Stimulated activated naive CD4-positive, alpha-beta T cell (primary cell): ENCODE measurements at places on chromosomes 2 and 18.

DNA sequence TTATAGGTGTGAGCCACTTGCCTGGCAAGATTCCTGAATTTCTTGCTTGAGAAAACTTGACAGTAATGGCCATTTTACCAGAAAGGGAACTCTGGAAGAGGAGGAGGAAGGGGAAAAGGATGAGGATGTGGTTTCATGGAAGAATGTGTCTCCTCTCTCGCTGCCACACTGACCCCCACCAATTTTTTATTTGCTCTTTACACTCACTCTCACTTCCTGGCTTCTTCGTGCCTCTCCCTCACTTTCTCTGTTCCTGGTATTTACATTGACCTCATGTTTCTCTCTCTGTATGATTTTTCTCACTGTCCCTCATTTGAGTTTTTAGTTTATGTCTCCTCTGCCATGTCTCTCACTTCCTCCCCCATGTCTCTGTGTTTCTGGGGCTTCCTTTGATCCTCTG lies 134.5 kb upstream of the CAB39 start:
- DNase-seq, result no peak

- DNase-seq, result no peak
These were observed 1.7 kb upstream of the PER2 start for GRCh38 chr2:238290091-238290509.

DNA sequence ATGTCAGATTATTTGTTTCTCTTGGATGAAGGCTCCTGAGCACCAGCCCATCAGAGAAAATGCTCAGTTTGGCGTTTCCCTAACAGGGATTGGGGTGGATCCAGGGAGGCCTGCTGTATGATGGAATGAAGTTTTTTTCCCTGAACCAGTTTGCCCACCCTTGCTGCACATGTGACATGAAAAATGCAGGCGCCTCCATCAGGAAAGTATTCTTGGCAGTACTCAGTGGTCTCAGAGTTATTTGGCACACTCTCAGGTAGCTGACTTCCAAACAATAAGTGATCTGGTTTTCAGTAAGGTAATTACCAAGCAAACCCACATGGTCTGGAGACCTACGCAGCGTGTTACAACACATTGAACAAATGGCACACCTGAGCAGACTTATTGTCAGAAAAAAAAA lies 254.9 kb downstream of the PAX3 start:
- no peak for DNase-seq

GRCh38 chr2:221674446-221674845 lies 102.3 kb upstream of the EPHA4 start:
- DNase-seq, result no peak

GRCh38 chr2:121721926-121722325 lies 14.7 kb downstream of the NIFK start:
- DNase-seq, result no peak

DNA sequence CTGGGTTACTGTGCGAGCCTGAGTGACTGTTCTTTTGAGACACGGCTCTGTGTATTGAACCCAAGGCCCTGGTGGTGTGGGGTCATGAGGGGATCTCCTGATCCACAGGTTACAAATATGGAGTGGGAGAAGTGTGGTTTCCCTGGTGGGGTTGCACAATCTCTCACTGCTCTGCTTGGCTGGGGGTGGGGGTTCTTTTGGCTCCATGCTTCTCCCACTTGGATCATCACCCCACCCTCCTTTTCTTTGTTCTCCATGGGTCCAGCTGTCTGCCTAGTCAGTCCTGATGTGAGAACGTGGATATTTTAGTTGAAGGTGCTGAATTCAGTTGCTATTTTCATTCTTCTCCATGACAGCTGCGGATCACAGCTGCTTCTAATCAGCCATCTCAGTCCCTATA lies 37.8 kb downstream of the AGPS start:
- no peak for DNase-seq

DNA sequence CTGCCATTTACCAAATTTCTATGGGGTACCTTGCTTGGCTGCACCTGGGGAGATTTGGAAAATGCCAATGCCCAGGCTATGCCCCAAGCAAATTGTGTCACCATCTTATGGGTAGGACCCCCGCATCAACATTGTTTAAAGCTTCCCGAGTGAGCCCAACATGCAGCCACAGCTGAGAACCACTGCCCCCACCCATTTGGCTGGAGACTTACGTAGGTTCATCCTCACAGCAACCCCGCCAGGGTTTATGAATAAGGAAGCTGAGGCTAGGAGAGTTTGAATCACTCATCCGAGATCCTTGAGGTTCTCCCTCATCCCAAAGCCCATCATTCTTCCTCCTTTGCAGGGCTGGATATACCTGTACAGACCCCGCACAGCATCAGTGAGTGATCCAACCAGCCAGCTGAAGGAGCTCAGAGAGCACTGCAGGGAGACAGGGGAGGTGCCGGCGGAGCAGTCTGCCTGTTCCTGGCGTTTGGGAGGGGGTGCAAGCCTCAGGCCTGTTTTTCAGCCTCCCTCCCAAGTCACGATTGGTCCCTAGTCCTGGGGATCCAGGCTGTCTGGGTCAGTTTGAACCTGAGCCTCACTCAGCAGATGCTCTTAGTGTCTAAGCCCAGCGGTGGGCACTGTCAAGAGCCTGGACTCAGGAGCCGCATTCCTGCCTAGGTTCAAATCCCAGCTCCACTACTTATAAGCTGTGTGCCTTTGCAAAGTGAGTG lies 164.9 kb downstream of the SMAD7 start:
- no peak for DNase-seq
